ENCODE measurements at places on chromosomes 4 and X. TPM values are rescaled to one million over a fixed set of nuclear protein-coding genes. Genes with fewer than 3 reads are reported as not detected.

- H3K4me1 ChIP-seq, result no peaks in the 10 kb centered on the region
- no peak for DNase-seq
- H3K4me3 ChIP-seq, result no peak overlapping the region
- H3K36me3 ChIP-seq, result no peaks in the 10 kb centered on the region
- H3K27ac ChIP-seq, result no peak overlapping the region
Observed at GRCh38 chr4:82661181-82661992, 99.6 kb upstream of the TMEM150C start.

GRCh38 chr4:165542476-165542875, 163.7 kb downstream of the CPE start:
- no peak overlapping the region for H3K4me3 ChIP-seq
- H3K4me1 ChIP-seq, result no peaks in the 10 kb centered on the region
- no peaks in the 10 kb centered on the region for H3K36me3 ChIP-seq
- no peak overlapping the region for H3K27ac ChIP-seq
- H3K27me3 ChIP-seq, result no peaks in the 10 kb centered on the region

DNA sequence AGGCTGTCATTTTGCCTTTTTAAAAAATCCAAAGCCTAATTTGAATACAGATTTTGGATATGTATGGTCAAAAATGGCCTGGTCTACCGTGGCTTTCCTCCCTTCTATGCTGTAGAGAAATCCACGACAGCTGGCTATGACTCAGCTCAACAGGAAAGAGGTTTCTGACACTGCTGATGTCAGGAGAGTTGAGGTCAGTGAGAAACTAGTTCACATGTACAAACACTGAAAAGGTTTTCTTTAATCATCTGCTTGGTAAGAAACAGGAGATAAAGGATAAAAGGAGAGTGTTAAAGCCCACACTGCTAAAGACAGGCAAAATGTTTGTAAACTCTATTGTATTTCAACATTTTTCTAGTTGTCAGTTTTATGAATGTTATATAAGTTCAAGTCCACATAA, 113.9 kb downstream of the NYX start:
- H3K36me3 ChIP-seq, result no peaks in the 10 kb centered on the region
- DNase-seq, result peak; percentile 85
- no peak overlapping the region for H3K4me3 ChIP-seq
- H3K4me1 ChIP-seq, result peaks cover 27% of the 10 kb centered on the region

The FABP2 gene
- total RNA-seq, result not detected

GRCh38 chrX:136182414-136182813, 35.1 kb downstream of the FHL1 start:
- H3K4me3 ChIP-seq, result no peak overlapping the region
- H3K27ac ChIP-seq, result no peak overlapping the region
- DNase-seq, result no peak
- no peaks in the 10 kb centered on the region for H3K36me3 ChIP-seq

The PITX2 gene
- total RNA-seq, result 5.8 TPM

- no peak for DNase-seq
- no peaks in the 10 kb centered on the region for H3K27me3 ChIP-seq
- H3K36me3 ChIP-seq, result no peaks in the 10 kb centered on the region
Observed at GRCh38 chrX:7503251-7503650, 339.7 kb upstream of the VCX start.

The FOXR2 gene
- total RNA-seq, result not detected

The MAPK10 gene
- total RNA-seq, result 0.89 TPM

The BEND4 gene
- not detected for total RNA-seq

- H3K36me3 ChIP-seq, result no peaks in the 10 kb centered on the region
- no peaks in the 10 kb centered on the region for H3K4me1 ChIP-seq
- no peaks in the 10 kb centered on the region for H3K27me3 ChIP-seq
- peak; percentile 4 for DNase-seq
Observed at GRCh38 chrX:1903236-1903935, 288.5 kb downstream of the ASMT start.

DNA sequence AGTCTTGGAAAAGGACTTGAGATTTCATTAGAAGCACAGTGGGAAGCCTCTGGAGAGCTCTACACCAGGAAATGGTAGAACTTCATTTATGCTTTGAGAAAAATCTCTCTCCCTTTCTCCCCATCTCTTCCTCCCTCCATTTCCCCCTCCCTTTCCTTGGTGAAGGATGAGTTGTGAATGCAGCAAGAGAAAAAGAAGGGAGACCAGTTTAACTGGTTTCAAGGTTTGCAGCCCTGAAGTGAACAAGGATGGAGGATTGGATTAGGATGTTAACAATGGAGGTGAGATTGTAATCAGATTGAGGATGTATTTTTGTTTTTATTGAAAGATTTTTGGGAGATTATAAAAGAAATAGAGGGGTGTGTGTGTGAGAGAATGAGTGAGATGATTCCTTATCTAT, 99.5 kb downstream of the ANK2 start:
- no peak for DNase-seq
- H3K36me3 ChIP-seq, result no peaks in the 10 kb centered on the region
- H3K4me1 ChIP-seq, result peaks cover 9% of the 10 kb centered on the region
- H3K27ac ChIP-seq, result no peak overlapping the region
- no peak overlapping the region for H3K4me3 ChIP-seq

Data from GM23248 (cell line).